ENCODE measurements at places on chromosomes 1 and 21.
A peak's percentile ranks its signal among the peaks of the same experiment; 100 is the strongest.

GRCh38 chr21:35502821-35503220, 453.7 kb upstream of the RUNX1 start:
- DNase-seq: no peak

DNA sequence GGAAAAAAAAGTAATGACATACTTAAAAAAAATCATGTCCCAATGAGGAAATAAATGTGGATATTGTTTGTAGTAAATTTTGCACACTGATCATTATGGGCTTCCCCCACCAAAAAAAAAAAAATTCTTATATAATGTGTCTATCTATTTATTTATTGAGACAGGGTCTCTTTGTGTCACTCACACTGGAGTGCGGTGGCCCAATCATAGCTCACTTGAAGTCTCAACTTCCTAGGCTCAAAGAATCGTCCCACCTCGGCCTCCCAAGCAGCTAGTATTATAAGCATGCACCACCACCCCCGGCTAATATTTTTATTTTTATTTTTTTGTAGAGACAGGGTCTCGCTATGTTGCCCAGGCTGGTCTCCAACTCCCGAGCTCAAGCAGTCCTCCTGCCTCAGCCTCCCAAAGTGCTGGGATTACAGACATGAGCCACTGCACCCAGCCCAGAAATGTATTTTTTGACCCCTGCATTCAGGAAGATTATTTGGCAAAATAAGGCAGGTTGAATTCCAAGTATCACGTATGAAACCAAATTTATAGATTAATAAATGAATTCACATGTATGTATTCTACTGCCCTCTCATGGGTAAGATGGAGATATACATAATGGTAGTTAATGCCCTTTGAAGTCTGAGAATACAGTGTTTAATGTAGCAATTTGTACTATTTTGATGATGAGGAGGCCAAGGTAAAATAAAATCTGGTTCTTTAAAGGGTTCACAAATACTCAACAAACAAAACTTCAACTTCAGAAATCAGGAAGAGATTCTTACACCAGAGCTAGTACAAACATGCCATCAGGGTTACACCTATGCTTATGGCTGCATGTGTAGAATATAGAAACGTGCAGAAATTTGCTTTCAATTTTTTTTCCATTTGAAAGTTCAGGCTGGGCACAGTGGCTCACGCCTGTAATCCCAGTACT, 1.4 kb upstream of the DENND2C start:
- DNase-seq: peak; percentile 26

DNA sequence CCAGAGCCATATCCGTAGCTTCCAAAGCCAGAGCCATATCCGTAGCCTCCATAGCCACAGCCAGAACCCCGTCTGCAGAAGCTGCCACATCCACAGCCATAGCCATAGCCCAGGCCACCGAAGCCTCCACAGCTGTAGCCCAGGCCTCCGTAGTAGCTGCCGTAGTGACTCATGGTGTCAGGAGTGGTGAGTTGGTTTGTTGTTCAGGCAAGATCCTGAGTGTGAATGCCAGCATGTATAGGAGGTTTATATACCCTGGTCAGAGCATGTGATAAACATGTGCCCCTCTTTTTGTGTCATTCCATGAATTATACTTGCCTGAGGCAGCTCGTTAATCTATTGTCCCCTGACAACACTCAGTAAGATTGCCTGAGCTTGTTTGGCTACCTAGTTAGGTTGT, at the start of gene KRTAP19-1:
Gene KRTAP19-1, minus strand, starts transcription at position 223 of the 400 bp plus-strand sequence. Its CDS starts 50 bp downstream, at position 173.
- no peak for DNase-seq

- no peak for DNase-seq
These were observed 157.7 kb downstream of the NTNG1 start for GRCh38 chr1:107298526-107298925.

DNA sequence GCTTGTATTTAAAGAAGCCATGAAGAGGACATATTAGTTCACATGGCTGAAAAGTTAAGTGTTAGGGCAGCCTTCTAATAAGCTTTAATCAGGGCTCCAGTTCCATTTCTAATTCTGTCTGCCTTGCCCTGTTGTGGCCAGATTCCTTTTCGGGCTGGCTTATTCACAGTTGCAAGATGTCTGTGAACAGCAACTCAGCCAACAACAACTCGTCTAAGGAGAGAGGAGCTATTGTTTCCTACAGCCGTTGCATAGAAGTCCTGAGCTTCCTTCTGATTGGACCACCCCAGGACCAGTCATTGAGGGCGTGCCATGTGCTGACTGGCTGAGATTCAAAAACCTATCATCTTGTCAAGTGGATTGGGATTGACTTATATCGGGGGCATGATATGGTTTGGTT, 18.6 kb upstream of the COQ8A start:
- no peak for DNase-seq

GRCh38 chr1:200161801-200162200, 134.3 kb downstream of the NR5A2 start:
- no peak for DNase-seq

- no peak for DNase-seq
These were observed 489.3 kb downstream of the MATN1 start for GRCh38 chr1:30234091-30234490.

DNA sequence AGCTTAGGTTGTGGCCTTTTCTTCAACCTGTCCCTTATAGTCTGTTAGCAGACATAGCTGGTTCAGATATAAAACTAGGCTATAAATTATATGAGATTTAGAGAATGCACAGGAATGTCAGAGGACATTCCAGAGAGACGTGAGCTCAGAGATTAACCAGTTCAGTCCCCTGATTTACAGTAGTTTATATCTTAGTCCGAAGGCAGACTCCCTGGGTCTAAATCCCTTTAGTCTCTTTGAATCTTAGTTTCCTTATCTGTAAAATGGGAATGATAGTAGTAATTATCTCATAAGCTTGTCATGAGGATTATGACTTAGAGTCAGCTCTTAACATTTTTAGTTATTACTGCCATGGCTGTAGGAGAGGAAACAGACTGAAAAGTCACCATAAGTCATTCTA, 45.5 kb upstream of the PLXNA2 start:
- DNase-seq: no peak

- DNase-seq: no peak
These were observed 7.0 kb downstream of the BCAN start for GRCh38 chr1:156648951-156649350.

DNA sequence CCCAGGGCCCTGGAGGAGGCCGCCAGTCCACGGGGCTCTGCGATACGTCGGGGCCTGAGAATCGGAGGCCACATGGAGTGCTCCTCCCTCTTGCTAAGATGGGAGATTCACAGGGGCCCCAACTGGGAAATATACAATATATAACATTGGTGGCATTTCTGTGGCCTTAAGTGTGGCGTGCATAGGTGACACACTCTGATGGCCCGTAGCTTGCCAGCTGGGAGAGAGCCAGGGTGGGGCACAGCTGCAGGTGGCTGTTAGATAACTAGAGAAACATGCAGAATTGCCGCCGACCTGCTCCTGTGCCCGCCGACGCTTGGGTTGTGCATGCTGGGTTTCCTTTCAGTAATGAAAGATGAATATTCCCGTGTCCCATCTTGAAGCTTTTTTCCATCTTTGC, 30.1 kb downstream of the UMODL1 start:
- no peak for DNase-seq

GRCh38 chr1:192860478-192861185, 51.8 kb downstream of the RGS2 start:
- no peak for DNase-seq

- DNase-seq: no peak
These were observed 27.8 kb downstream of the H6PD start for GRCh38 chr1:9262096-9262986.

- DNase-seq: no peak
These were observed 258.5 kb downstream of the FOXD2 start for GRCh38 chr1:47696404-47696736.

GRCh38 chr1:170929412-170929834, 5.9 kb upstream of the MROH9 start:
- DNase-seq: no peak

- no peak for DNase-seq
These were observed 20.7 kb downstream of the PDIK1L start for GRCh38 chr1:26132128-26132833.

- DNase-seq: no peak
These were observed 268.4 kb upstream of the NRIP1 start for GRCh38 chr21:15333136-15333710.

DNA sequence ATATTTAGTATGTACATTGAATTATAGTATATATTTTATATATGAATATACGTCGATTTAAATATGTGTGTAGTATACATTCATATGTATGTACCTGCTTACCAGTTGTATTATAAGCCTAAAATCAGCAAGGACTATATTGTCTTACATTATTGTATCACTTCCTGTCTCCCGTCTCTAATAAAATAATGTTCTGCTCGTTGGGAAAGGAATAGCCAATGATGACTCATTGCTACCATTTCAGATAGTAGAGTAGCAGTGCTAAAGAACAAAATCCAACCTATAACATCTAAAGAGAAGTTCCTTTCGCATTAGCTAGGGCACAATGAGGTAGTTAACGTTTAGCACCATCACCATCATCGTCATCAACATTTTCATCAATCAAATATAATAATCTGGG, 39.9 kb upstream of the SMYD2 start:
- no peak for DNase-seq

- no peak for DNase-seq
These were observed 144.1 kb upstream of the AJAP1 start for GRCh38 chr1:4510276-4510691.

DNA sequence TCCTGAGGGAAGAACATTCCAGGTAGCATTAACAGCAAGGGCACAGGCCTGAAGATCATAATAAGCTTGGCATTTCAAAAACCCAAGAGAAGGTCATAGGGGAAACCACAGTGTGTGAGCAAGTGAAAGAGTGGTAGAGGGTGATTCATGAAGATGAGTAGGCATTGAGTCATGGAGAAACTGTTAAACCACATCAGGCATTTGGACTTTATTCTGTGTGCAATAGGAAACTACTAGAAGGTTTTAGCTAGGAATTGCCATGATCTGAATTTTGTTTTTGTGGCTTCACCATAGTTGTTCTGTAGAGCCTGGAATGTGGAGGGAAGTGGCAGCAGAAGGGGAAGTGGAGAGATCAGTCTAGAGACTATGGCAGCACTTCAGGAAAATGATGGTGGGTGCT, 359.0 kb upstream of the PTBP2 start:
- no peak for DNase-seq

DNA sequence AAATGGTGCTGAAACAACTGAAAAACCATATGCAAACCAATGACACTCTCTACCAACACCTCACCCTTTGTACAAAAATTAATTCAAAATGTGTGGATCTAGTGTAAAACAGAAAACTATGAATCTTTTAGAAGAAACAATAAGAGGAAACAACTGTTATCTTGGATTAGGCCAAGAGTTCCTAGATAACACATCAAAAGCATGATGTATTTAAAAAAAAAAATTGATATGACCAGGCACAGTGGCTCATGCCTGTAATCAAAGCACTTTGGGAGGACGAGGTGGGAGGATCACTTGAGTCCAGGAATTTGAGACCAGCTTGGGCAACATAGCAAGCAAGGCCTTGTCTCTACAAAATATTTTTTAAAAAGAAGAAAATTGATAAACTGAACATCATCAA, 79.0 kb downstream of the EIF4G3 start:
- DNase-seq: no peak

- no peak for DNase-seq
These were observed 117.3 kb upstream of the IRF2BP2 start for GRCh38 chr1:234727018-234727940.

GRCh38 chr1:149879556-149879955, 19.8 kb upstream of the BOLA1 start:
- peak; percentile 49 for DNase-seq

GRCh38 chr1:13763991-13764390, 64.0 kb downstream of the PRDM2 start:
- DNase-seq: no peak

GRCh38 chr1:11214698-11215380, 25.7 kb downstream of the ANGPTL7 start:
- no peak for DNase-seq

DNA sequence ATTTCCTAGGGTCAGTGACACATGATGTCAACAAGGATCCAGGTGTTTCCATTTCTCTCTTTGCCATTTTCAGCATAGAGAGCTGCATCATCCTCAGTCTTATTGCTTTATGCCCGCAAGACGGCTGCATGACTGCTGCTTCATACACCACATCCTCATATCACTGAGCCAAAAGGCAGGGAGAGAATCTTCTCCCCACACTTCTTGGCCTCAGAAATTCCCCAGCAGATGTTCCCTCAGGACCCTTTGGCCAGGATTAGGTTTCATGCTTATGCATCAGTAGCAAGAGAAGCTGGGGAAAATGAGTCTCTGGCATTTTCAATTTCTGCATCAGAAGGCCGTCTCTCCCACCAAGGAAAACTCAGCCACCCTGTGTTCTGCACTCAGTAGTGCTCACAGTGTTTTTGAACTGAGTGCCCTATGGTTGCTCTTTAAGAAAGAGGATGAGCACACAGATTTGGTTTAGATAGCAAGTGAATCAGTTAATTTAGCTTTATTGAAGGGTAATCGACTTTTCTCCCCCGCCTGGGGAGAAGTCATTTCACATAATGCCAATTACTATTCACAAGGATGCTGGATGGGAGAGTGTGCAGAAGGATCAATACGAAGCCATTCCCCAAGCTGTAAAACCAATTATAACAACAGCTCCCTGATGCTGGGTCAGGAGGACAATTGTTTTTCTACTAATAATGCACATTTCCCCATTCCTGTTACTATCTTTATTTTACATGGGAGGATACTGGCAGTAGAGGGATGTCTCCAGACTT, 360.2 kb downstream of the HHIPL2 start:
- no peak for DNase-seq

- no peak for DNase-seq
These were observed 100.1 kb upstream of the SLC2A1 start for GRCh38 chr1:43058545-43059360.

DNA sequence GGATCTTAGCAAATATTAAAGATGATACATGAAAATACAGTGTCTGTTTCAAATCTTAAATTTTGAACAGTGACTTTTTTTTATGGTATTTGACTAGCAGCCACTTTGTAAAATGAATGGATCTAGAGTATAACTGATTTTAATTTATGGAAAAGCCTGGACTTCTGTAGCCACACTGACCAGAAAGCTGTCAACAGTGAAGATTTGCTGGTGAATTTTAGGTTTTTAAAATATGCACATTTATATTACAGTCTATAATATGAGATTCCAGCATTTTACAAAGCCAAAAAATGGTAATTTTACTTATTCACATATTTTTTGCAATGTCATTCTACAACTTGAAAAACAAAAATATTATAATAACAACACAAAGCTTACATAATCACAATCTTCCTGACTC, 131.8 kb downstream of the NEGR1 start:
- no peak for DNase-seq

DNA sequence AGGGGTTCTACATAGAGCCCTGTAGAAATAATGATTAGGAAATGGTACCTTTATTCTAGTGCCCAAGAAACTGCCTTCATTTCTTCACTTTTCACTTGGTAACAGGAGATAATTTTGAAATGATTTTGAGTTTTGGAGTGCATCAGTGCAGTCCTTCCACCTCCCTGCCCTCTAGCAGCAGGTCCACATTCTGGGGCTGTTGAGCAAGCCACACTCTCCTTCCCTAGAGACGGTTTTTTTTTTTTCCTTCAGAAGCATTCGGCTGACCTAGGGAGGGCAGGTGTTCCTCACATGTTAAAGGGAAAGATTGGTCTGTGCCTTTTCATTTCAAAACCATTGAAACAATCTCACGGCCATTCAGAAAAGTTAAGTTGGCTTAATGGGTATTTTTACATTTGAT, 39.8 kb downstream of the SLC37A1 start:
- DNase-seq: no peak

GRCh38 chr1:71393301-71393700, 312.5 kb upstream of the ZRANB2 start:
- no peak for DNase-seq

Data from CD4-positive, alpha-beta memory T cell (primary cell).